ENCODE measurements at places on chromosomes 6 and 20.

DNA sequence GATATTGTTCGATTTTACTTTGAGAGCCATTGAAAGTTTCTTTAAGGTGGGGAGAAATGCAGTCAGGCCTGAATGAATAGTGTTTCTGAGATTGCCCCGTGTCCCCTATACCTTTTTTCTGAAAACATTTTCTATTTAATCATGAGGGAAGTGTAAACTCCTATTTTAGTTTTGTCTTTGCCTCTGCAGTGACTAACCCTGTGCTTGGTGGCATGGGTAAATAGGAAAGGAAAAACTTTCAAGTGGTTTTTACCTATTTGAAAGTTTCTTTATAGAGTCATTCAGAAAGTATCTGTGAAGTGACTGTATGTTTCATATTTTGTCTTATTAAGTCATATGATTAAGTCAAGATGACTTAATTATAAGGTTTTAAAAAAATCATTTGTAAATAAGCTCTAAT, 14.5 kb downstream of the SNRNP48 start:
- no peak for DNase-seq

DNA sequence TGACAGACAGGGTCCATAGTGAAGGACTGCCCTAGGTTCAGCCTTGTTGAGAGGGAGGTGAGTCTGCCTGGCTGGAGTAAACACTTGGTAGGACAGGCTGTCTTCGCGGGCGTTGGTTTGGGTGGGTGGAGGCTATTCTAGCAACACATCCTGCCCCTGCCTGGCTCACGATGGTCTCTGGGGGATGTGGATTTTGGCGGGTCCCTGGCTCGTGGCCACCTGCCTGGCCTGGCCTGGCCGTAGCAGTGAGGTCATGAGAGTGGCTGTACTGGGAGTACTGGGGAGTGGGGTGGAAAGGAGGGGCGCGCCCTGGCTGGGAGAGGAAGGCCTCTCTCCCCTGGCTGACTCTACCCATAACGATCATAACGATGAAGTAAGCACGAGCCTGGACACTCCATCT, 30.2 kb upstream of the MRPS18A start:
- no peak for DNase-seq

GRCh38 chr6:163635731-163636364, 221.3 kb downstream of the QKI start:
- no peak for DNase-seq

GRCh38 chr6:84466511-84466910, 239.1 kb upstream of the CEP162 start:
- no peak for DNase-seq

DNA sequence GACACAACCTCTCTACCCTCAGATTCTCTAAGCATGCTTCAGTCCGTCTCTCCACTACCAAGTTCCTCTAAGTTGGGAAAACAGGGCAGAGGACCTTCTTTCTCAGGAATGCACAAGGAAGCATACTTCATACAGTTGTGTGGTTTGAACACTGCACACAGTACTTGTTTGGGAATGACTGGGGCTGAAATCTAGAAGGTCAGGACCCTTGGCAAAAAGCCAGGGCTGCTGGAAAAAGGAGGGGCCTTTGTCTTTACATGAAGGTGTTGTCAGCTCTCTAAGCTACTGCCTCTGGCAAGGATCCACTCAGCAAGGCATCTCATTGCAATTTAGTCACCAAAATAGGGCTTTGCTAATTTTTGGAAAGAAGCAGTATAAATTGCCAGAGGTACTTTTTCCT, 20.7 kb upstream of the HEY2 start:
- no peak for DNase-seq

- DNase-seq: peak; percentile 33
Measured at GRCh38 chr6:149211046-149211571, 106.4 kb upstream of the TAB2 start.

DNA sequence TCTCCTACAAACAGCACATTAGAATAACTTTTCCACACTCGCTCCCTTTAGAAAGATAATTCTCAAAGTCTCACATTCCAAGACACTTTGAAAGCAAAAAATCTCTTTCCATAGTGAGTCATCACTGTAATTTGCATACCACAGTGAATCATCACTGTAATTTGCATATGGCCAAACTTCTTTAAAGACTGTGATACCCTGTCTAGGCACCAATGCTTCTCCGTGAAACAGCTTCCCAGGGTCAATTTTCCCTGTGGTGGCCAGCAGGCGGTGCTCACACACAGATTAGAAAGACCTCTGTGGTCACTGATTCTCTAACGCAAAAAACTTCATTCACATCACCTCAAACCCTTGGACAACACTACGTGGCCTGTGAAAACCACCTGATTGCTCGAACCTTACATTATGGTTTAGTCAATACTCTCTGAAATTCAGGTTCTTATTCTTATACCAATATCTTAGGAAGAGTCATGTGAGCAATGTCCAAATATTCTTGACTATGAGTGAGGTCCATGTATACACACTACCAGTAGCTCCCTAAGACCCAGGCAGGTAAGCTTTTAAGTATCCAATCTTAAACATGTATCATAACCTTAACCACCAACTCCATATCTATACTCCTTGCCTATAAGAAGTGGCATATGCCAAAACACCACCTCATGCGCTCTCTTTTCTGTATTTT, 78.5 kb upstream of the PHACTR1 start:
- peak; percentile 25 for DNase-seq

- no peak for DNase-seq
Measured at GRCh38 chr20:50916257-50916656, 15.0 kb downstream of the ADNP start.

DNA sequence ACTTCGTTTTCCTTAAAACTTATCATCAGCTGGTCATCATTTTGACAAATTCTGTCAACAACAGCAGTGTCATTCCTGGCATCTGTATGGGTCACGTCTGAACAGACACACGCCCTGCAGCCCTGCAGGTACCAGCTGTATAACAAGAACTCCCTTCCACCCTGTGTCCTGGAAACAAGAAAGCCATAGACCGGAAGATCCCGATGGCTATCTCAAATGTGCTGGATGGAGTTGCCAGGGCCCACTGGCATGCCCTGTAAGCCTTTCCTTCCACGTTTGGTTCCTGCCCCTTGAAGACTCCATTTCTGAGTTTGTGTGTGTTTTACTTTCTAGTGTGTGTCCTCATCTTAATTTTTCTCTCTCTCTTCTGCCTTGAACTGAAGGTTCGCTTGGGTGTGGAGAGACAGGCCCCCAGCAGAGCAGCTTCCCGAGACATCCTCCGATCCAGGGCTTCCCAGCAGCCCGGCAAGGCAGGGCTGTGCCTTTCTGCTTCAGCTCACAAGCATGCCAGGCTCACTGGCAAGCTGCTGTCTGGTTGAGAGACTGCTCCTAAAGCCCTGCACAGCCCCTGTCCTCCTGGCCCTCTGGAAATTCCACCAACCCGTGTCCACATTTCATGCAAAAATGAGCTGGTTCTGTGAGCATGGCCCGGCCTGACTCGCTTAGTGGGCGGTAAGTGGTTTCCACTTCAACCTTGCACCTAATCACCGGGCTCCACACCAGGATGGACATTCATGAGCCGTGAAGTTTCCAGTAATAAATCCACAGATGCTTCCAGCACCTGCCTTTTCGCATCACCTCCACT, 8.7 kb downstream of the GFRA4 start:
- no peak for DNase-seq

DNA sequence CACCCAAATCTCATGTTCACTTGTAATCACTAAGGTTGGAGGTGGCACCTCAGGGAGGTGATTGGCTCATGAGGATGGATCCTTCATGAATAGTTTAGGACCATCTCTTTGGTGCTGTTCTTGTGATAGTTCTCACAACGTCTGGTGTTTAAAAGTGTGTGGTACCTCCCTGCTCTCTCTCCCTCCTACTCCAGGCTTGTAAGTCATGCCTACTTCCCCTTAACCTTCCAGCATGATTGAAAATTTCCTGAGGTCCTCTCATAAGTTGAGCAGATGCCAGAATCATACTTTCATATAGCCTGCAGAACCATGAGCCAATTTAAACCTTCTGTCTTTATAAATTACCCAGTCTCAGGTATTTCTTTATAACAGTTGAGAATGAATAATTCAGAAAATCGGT, 16.6 kb downstream of the HLA-A start:
- DNase-seq: no peak

- no peak for DNase-seq
Measured at GRCh38 chr6:141753180-141753579, 379.5 kb upstream of the GJE1 start.

DNA sequence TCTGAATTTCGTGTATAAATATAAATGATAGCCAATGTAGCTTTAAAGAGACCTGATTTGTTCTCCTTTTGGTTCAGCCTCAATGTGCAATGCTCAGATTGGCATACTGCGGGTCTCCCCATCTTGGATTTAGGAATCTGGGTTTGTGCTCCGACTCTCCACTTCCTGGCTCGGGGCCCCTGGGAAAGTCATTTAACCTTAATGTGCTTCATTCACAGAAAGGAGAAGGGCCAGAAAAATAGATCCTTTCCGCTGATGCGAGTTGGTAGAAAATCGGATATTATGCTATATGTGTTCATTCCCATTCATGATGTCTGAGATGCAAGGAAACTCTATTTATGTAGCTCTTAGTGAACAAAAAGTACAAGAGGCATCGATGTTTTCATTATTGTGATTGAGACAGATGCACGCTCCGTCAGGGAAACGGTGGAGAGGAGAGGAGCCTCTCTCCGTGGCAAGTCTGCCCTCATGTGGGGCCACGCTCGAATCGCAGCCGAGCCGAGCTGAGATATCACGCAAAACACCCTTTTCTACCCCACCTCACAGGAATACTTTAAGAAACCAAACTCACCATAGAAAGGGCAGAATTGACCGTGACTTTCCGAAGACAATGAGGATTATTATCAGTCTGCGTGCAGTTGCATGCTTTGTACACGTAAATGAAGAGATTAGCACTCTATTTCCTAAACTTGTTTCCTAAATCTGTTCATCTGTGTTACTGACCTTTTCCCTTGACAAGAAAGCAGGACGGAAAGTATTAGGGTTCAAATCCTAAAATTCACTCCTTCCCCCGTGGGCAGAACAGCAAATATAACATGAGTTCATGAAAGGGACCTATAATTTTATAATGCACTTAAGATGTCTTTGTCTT, 136.6 kb downstream of the COL9A1 start:
- DNase-seq: peak; percentile 1

DNA sequence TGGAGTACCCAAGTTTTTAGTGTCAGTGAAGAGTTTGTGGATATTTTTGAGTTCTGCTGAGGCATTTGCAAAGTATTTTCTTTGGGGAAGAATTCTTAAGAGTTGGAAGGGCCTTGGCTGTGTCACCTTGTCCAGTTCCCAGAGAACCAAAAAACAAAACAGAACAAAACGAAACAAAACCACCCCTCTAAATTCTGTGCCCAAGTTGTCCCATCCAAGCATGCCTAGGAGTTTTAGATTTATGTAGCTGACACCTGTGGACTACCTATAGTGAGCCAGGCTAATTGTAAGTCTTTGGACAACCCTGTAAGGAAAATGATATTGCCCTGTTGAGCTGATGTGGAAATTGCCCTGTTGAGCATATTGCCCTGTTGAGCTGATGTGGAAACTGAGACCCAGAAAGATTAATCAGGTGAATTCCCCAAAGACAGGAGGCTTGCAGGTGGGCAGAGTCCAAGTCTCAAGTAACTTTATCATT, 1.0 kb upstream of the ECI2 start:
- DNase-seq: no peak

DNA sequence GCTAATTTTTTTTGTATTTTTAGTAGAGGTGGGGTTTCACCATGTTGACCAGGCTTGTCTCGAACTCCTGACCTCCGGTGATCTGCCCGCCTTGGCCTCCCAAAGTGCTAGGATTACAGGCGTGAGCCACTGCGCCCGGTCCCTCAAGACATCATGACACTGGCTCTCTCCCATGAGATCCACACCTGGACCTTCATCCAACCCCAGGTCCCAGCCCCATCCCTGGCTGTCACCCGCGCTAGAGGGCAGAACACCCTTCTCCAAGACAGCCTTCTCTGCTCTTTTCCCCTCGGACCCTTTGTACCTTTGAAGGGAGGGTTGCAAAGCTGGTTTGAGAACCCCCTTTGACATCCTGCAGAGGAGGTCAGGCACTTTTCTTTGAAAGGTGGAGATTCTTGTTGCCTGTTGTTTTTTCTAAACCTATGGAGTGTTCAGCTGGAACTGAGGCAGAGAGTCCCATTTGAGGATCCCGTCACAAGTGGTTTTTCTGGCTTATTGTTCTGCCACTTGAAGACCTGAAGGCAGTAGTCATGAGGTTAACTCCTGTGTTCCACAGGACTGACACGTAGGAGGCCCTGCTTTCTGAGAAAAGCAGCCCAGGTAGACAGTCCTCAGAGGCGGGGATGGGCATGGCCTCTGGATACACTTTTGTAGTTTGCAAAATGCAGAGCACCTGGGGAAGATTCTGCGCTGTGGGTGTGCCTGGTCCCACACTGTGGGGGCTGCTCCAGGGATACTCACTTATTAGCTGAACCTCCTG, 171.1 kb upstream of the SNX9 start:
- DNase-seq: no peak

DNA sequence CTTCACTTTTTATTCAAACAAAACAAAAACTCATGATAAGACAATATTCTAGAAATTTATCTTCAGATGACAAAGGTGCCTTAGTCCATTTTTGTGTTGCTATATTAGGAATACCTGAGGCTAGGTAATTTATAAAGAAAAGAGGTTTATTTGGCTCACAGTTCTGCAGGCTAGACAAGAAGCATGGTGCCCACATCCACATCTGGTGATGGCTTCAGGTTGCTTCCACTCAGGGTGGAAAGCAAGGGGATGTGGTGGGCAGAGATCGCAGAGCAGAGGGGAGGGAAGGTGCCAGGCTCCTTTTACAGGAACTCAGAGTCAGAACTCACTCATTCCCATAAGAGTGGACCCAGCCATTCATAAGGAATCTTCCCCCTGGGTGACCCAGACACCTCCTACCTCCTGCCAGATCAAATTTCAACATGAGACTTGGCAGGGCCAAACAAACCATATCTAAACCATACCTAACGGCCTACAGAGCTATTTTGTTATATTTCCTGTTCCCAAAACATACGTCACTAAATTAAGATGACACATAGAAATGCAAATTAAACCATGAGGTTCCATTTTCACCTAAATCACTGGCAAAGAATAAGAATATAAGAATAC, 26.4 kb downstream of the ABHD12 start:
- DNase-seq: no peak

DNA sequence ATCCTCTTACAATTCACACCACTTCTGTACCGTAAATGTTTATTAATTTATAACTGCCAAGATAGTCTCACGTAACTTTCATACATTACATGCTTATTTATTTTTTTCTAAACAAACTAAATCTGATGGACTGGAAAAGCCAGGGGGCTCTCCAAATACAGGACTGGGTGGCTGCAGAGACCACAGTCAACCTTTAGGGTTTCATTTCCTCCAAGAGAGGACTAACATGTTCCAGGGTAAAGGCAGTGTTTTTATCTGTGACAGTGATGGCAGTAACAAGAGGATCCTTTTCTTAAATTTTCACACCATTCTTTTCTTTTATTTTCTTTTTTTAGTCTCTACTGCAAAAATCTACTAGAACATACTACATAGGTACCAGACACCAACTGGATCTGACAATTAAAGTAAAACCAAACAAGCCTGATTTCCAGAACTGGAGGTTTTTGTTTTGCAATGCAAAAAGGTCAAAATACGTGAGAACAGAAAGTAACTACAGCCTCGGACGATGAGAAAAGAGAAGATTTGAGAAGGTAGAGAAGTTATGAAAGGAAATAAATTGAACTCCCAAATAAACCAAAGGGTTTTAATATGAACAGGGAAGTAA, 1.2 kb downstream of the LMBRD1 start:
- peak; percentile 22 for DNase-seq

GRCh38 chr6:125544819-125545218, 204.6 kb upstream of the HEY2 start:
- no peak for DNase-seq

- DNase-seq: no peak
Measured at GRCh38 chr6:109816452-109817374, 125.6 kb downstream of the FIG4 start.

Measured in CD4-positive, alpha-beta T cell treated with Interleukin-10 for 1 hour (primary cell).